ENCODE measurements at places on chromosomes 1 and 21.

DNA sequence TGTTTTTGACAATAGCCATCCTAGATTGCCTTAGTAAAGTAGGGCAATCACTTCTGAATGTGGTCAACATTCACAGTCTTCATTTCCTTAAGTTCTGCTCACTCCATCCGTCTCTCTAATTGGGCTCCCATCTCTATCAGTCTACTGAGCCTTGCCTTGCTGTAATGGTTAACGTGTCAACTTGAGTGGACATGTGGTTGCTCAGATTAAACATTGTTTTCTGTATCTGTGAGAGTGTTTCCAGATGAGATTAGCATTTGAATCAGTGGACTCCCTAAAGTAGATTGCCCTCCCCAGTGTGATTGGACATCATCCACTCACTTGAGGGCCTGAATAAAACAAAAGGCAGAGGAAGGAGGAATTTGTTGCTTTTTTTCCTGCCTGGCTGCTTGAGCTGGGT lies 26.4 kb downstream of the C1orf216 start:
- no peak for DNase-seq

DNA sequence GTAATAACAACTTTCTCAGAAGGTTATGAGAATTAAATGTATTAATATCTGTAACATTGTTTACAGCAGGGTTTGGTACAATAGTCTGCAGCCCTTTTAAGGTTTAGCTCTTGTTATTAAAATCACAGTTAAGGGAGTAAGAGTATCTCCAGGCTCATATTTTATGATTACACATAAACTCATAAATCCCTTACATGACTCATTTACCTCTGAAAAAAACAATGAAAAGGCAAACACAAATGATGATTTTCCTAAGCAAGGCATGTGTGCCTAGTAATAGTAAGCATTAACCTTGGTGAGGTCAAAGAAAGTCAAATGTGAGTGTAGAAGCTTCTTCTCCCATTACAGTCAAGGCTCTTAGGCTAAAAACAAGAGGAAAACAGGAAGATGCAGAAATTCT lies 84.5 kb upstream of the ADGRL4 start:
- DNase-seq = no peak

DNA sequence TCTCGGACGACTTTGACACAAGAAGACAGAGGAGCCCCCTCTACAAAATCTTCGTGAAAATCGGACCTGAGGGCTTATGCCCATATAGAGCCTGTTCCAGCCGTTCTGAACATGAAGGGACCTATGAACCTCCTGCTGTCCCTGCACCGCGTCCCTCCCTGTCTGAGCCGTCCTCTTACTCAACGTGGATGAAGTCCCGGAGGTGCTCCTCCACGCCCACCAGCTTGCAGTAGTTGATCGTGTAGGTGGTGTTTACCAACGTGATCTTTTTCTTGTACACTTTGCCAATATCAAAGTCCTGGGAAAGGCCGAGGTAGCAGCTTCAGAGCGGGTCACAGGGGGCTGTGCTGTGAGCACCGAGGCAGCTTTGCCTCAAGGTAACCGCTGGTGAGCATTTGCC lies 40.0 kb downstream of the CFAP74 start:
- no peak for DNase-seq

DNA sequence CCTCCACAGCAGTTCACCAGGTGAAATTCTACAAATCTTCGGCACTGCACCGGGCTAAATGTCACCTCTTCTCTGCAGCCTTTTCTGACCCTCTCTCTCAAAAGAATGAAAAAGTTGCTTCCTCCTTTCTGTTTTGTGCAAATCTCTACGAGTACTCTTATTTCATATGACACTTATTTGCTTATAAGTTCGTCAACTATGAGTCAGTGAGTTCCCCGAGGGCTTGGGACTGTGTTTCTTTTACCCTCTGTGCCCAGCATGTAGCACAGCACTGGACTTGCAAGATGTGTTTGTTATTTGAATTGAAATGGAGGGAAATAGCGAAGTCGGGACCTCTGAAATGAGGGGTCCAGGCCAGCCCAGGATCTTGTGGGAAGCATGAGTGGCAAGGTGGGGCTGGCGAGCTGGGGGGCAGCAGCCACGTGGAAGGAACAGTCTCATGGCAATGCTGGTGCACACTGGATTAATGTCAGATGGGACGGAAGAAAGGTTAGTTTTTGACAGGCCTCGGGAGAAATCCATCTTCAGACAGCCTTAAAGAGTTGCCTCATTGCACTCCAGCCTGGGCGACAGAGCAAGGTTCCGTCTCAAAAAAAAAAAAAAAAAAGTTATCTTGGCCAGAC lies 6.2 kb downstream of the SLC6A9 start:
- no peak for DNase-seq

DNA sequence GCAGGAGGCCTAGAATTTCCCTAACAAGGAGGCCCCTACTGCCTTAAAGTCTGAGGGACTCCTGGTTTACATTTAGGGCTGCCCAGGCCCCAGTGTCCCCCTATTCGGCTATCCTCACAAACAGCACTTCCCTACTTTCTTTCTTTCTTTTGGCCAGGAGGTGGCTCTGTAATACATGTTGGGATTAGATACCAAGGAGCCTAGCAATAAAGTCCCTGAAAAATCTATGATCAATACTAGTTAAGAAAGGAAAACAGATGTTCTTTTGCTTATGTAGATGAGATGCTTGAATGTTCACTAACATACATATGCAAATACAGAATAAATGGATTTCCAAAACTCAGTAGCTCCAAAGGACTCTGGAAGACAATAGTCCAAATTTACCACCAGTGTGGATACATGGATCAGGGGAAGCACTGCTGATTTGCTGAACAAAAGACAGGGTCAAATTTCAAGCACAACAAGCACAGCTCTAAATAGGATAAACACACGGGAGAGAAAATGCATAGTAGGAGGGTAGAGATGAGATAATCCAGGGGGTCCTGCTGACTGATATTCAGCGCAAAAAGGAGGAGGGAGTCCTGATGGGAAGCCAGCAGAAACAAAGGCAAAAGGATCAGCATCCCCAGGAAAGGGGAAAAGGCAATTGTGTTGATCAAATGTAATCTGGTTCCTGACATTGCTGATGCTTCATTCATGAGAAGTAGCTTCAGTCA lies 240.0 kb downstream of the NUF2 start:
- DNase-seq = no peak

- no peak for DNase-seq
These were observed 19.5 kb downstream of the FAAH start for GRCh38 chr1:46413596-46413985.

DNA sequence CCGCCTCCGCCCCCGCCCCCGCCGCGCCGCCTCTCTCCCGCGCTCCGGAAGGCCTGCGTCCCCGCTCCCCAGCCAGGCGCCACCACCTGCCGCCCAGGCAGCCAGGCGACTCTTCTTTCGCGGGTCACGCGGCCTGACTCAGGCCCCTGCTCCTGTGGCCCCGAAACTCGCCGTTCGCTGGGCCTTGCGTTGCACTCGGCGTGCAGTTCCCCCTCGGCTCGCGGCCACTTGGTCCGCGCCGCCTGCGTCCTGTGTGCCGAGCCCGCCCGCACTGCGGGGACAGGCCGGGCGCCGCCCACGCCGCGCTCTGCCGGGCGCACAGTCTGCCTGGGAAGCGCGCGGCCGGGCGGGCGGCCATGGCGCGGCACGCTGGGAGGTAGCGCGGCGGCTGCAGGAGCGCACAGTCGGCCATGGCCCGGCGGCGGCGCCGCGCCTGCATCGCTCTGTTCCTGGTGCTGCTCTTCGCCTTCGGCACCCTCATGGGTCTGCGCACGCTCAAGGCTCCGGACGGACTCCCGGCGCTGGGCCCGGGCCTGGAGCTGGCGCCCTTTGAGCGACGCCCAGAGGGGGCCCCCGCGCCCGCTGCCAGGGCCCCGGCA lies at the start of gene MANEAL:
Gene MANEAL, plus strand, starts transcription at position 75 of the 599 bp plus-strand sequence. Its CDS starts 336 bp downstream, at position 411.
- DNase-seq = no peak

DNA sequence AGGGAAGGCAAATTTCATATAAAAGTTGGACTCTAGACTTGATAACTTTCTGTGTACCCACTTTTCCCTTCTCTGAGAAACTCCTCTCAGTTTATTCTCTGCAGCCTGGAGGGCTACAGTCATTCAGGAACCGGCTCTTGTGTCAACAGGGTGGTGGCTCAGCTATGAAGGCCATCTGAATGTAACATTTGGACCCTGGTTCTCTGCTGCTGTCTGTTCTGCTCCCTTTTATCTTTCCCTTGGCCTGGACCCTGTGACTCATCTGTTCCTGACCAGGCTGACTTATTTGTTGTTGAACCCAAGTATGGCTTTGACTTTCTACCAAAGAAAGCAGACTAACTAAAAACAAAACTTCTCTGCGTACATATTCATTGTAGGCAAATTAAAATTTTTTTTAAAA lies 75.4 kb downstream of the CENPF start:
- no peak for DNase-seq

GRCh38 chr1:182069028-182069466 lies 7.5 kb upstream of the ZNF648 start:
- DNase-seq = no peak

DNA sequence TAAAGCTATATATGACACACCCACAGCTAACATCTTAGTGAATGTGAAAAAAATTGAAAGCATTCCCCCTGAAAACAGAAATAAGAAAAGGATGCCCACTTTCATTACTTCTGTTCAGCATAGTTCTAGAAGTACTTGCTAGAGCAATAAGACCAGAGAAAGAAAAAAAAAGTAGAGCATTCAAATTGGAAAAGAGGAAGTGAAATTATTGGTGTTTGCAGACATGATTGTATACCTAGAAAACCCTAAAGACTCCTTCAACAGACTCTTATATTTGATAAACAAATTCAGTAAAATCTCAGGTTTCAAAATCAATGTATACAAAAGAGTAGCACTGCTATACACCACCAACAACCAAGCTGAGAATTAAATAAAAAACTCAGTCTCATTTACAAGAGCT lies 1461.0 kb downstream of the AMY1C start:
- no peak for DNase-seq
